ENCODE measurements at places on chromosomes 2 and 18. TPM values are rescaled to one million over a fixed set of nuclear protein-coding genes. Genes with fewer than 3 reads are reported as not detected.

DNA sequence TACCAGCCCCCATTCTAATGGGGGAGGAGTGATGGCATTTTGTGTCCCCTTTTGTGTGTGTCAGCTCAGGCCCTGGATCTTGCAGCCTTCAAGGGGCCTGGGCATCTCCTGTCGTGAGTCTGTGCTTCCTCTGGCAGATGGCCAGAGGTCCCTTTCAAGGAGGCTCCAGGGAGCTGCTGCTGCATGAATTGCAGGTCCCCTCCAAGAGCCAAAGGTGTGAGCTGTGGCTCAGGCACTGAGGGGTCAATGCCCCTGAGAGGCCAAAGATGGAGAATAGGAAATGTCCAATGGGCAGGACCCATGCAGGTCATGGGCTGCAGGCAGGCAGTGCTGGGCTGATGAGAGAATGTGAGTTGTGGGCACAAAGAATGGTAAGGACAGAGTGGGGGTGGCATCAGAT, 10.4 kb downstream of the MAB21L4 start:
- H3K27ac ChIP-seq: no peak overlapping the region
- H3K27me3 ChIP-seq: peaks cover 7% of the 10 kb centered on the region
- no peaks in the 10 kb centered on the region for H3K36me3 ChIP-seq
- no peak for DNase-seq
- H3K4me3 ChIP-seq: no peak overlapping the region

- H3K27me3 ChIP-seq: no peaks in the 10 kb centered on the region
- DNase-seq: no peak
- no peak overlapping the region for H3K4me3 ChIP-seq
Measured at GRCh38 chr2:77567723-77568122, 45.5 kb upstream of the LRRTM4 start.

DNA sequence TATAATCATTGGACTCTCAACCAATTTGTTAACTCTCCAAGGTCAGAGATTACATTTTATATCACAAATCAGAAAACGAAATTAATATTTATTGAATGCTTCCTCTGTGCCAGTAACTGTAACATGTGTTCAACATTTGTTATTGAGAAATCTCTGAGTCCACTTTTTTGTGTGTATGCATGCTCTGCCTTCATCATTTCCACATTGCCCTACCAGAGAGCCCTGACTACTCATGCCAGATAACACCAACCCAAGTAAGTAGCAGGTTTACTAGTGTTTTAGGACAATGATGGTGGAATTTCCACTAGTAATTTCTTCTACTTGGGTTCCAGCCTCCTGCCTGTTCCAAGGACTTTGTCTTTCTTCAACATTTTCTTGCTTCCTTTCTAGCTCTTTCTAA, 14.2 kb upstream of the FAP start:
- no peak overlapping the region for H3K27ac ChIP-seq
- no peak for DNase-seq
- no peak overlapping the region for H3K4me3 ChIP-seq
- H3K27me3 ChIP-seq: peaks cover 18% of the 10 kb centered on the region
- H3K4me1 ChIP-seq: peaks cover 12% of the 10 kb centered on the region
- peaks cover 2% of the 10 kb centered on the region for H3K36me3 ChIP-seq

SERPINB11 gene
- not detected for total RNA-seq
